ENCODE measurements at places on chromosomes 3 and 15.

GRCh38 chr3:167241048-167241845 is 138.8 kb downstream of the ZBBX start:
- DNase-seq, result no peak

DNA sequence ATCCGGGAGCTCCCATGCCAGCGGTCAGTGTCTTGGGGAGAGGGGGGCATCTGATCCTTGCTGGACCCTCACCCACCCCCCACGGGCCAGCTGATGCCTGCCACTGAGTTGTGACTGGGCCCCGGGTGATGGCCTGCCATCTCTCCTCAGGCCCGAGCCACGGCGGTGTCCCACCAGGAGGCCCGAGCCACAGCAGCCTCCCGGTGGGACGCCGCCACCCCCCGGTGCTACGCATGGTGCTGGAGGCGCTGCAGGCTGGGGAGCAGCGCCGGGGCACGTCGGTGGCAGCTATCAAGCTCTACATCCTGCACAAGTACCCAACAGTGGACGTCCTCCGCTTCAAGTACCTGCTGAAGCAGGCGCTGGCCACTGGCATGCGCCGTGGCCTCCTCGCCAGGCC is 4.3 kb downstream of the H1-8 start:
- DNase-seq, result no peak

DNA sequence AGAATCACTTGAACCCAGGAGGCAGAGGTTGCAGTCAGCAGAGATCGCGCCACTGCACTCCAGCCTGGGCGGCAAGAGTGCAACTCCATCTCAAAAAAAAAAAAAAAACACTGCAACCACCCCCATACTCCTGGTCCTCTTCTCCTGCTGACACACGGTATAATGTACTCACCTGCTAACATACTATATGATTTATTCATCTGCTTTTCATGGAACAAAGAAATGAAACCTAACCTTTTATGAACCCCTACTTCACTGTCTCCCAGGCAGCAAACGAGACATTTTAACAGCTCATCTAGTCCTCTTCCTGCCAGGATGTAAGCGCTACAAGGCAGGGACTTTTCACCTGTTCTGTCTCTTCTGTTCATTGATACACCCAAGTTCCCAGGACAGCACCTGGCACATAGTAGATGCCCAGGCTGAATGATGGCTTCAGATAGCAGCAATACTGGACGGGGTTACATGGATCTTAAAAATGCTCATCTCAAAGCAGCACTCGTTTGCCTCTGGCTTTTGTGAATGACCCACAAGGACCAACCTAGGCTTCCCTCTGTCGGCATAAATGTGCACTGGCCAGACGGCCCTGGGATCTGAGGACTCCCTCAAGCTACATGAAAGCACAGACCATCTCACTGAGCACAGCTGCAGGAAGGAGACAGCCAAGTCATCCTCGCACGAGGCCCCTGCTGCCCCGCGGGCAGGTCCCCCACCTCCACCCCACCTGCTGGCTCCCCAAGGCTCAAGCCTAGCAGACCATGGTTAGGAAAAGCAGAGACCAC is 20.3 kb downstream of the XXYLT1 start:
- peak; percentile 79 for DNase-seq

- no peak for DNase-seq
Measured at GRCh38 chr3:108125550-108126071, 34.8 kb upstream of the CD47 start.

DNA sequence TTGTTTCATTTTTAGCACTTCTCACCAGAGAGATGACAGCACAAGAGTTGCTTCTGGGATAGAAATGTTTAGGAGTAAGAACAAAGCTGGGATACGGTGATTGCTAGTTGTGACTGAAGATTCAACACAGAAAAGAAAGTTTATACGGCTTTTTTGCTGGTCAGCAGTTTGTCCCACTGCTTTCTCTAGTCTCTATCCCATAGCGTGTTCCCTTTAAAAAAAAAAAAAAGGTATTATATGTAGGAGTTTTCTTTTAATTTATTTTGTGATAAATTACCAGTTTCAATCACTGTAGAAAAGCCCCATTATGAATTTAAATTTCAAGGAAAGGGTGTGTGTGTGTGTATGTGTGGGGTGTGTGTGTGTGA is 48.0 kb downstream of the PGPEP1L start:
- no peak for DNase-seq

DNA sequence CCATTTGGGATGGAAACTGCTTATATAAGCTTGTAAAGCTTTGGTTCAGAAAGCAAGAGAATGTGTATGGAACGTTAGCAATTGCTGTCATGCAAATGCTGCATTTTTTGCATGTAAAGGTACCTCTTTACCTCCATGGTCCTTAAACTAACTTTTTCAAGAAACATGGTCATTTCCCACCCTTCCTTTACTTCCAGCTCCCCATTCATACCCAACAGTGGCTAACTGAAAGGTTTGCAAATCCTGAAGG is 84.3 kb downstream of the SMAD3 start:
- DNase-seq, result no peak

DNA sequence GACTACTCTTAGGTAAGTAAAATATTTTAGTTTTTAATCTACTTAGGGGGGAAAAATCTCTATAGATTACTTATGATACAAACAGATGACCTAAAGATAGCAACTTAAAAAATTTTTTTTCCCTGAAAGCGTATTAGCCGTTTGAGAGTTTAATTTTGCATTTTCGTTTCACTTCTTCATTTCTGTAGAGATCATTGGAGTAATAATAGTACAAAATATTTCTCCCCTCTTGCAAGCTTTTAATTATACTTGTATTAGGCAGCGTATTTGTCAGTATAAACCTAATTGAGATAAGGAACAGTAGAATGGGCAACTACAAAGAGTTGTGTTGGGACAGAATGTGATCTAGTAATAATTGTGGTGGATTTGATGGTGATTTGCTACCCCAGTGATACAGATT is 10.3 kb downstream of the SKIL start:
- DNase-seq, result no peak

DNA sequence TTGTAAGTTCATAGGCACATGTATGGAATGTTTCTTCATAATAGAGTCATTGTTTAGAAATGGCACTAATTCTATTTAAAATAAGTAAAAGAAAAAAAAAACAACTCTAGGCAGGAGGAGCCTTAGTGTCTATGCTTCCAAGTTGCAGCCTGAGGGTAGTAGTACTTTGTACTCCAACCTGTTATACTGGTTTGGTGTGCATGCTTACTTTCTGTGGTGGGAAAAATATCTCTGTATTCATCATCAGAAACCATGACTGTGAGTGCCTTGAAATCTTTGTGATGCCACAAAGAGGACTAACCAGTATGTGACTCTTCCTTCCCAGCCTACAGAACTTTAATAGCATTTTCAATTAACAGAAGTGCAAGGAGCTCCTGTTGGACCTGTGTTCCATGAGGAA is 4.4 kb downstream of the NAALADL2 start:
- DNase-seq, result peak; percentile 58

GRCh38 chr3:73557986-73558726 is 66.6 kb downstream of the PDZRN3 start:
- DNase-seq, result no peak

- no peak for DNase-seq
Measured at GRCh38 chr3:19632099-19633074, 301.6 kb downstream of the EFHB start.

DNA sequence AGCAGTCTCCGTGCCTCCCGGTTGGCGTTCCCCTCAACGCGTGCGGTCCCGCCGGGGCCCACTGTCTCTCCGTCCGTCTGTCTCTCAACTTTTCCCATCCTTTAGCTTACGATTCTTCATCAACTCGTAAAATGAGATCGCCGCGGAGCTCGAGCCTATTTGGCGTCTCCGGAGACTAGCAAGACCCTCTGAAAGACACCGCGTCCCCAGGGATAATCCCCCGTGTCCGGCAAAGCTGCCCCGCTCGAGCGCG is 3.4 kb downstream of the GATA2 start:
- no peak for DNase-seq

DNA sequence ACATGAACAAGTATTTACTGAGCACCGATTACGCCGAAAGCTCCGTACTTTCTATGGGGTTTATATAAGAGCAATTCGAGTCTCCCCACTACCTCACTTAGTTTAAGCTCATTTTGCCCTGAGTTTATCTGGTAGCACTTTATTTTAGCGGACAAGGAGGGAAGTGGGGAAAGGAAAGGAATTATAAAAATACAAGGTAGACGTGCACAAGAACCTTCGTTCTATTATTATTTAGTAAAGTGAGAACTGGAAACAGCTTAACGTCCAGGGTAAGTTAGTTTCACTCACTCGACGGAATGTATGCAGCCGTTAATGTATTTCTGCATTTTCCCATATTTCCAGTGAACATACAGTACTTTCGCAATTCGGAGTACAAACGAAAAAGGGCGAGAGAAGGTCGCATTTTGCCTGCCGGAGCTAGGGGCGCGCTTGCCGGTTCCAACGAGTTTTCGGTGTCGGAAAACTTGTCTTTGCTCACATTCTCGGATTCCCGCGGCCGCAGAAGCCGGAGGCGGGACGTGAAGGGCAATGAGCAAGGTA is 1.2 kb upstream of the STT3B start:
- no peak for DNase-seq

GRCh38 chr3:47540281-47540680 is 26.8 kb upstream of the ELP6 start:
- DNase-seq, result no peak

DNA sequence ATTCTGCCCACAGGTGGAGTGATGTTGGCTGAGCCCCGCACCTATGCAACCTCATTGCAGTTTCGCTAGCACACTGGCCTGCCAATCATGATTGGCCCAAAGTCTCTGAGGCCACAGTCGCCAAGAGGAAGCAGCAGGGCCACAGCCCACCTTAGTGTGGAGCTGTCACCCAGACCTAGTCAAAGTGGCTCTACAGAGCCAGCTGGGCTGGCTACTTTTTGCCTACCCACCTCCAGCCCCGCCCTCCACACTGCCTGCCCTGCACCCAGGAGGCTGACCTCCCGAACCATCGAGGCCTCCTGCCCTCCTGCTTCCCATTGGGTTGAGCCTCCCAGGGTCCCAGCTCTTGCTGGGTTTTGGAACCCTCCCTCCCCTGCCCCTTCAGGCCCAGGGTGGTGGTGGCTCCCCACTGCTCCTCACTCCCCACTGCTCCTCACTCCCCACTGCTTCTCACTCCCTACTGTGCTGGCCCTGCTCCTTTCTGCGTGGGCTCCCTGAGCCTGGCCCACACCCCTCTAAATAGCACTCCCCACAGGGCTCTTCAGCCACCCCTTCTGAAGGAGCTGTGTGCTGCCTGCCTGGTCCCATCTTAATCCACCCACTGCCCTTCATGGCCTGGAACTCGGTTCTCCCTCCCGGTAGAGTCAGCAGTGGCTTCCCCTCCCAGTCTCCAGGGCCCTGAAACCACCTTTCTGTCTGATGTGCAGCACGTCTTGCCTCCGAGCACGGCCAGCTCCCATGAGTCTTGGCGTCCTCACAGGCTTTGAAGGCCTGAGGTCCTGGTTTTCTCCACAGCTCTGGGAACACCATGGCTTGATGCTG is 89.3 kb downstream of the WNT7A start:
- no peak for DNase-seq

- no peak for DNase-seq
Measured at GRCh38 chr3:39935261-39935660, 125.9 kb downstream of the MYRIP start.

- DNase-seq, result no peak
Measured at GRCh38 chr3:178492491-178492890, 43.7 kb upstream of the KCNMB2 start.

DNA sequence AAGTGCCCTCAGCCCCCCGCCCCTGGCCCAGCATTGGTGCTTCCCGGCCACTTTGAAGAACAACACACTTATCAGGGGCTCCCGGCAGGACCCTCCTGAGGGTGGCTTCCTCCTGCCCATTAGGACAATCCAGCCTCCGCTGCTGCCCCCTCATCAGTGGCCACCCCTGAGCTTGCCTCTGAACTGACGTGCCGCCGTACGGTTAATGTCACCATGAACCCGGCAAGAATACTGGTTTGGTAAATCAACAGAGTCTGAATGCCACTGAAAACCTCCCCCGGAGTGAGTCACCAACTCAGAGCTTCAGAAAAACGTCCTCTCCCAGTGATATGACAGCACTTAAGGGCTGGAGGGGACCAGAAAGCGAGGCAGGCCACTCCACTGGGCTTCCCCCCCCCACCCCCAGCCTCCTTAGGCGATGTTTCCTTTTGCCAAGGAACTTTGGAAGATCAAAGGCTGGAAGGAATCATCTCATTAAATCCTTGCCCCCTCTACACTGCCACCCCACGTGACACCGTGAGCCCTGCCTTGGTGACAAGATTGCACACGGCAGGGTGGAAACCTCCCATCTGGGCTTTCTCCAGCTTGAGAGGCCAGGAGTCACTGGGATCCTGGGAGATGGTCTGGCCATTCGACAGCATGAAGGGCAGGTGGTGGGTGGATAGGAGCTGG is 142.1 kb downstream of the NUP210 start:
- no peak for DNase-seq

DNA sequence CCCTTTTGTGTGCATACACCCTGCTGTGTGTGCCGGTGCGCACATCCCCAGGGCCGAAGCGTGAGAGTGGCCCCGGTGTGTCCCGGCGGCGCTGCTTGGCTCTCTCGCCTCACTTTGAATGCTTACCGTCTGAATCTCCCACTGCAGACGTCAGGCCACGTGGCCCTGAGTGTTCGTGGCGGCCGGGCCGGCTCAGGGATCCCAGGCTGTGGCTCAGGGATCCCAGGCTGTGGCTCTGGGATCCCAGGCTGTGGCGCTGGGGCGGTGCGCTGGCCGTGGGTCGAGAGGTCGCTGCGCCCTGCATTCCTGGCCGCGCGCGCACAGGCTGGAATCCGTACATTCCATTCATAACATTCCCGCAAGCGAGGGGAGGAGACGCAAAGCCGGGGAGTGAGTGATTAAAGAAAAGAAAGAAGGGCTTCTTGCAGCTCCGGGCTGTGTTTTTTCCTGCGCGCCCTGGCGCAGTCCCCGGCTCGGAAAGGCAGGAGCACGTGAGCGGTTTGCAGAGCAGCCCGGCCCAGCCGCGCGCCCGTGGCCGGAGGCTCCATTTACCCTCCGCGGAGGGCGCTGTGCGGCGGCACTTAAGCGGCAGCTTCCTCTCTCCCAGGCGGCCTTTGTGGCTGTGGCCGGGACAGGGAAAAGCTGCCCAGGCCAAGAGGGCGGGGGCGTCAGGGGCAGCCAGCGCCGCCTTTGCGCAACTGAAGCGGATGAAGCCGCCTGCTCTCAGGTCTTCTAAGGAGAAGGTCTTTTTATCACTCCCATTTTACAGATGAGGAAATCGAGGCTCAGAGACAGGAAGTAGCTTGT is 87.0 kb upstream of the ALDH1L1 start:
- peak; percentile 81 for DNase-seq

DNA sequence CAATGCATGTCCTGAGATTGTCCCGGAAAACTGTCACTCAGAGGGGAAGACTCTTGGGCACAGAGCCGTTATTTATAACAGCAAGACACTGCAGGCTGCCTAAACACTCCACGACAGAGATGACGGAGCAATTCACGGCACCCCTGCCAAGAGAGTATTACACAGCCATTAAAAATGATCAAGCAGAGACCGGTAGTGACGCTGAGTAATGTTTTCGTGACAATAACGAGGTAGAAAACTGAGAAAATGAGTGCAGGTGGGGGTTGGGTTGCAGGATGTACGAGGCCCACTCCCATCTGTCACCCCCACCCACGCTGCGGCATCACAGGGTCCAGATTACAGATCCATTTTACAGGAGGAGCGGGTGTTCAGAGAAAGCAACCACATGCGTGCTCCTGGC is 58.9 kb upstream of the LINGO1 start:
- DNase-seq, result no peak

- DNase-seq, result no peak
Measured at GRCh38 chr15:35013370-35013769, 25.3 kb upstream of the ZNF770 start.
